ENCODE measurements at places on chromosomes 1 and 21. TPM values are rescaled to one million over a fixed set of nuclear protein-coding genes. Genes with fewer than 3 reads are reported as not detected.

- no peaks in the 10 kb centered on the region for H3K36me3 ChIP-seq
- no peak overlapping the region for H3K27ac ChIP-seq
- no peaks in the 10 kb centered on the region for H3K4me1 ChIP-seq
- H3K27me3 ChIP-seq = no peaks in the 10 kb centered on the region
- H3K4me3 ChIP-seq = no peak overlapping the region
These were observed 7.8 kb downstream of the HHIPL2 start for GRCh38 chr1:222539951-222540597.

DNA sequence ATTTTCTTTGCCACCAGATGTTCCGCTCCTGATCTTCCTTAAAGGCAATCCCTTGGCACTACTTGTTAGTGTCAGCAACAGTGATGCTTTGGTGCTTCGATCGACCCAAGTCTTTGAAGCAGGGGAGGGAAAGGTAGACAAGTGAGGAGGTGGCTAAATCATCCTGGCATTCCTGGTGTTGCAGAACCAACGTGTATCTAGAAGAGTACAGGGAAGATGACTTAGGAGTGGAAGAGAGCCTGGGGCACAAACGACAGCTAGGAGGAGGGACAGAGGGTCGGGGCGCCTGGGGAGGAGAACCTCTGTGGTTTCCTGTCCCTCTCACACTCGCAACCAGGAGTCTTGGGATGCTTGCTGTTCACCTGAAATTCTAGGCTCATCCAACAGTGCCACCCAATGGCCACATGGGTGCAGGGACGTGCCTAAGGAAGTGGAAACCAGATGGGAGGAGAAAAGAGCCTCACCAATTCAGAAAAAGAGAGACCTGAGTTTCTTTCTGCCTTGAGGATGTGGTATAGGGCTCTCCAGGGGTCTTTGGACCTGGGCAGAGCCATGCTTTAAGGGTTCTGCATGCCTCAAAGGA is 9.5 kb upstream of the KCNA2 start:
- H3K27ac ChIP-seq = no peak overlapping the region
- no peak for DNase-seq
- no peaks in the 10 kb centered on the region for H3K27me3 ChIP-seq
- H3K4me1 ChIP-seq = no peaks in the 10 kb centered on the region
- no peaks in the 10 kb centered on the region for H3K36me3 ChIP-seq

DNA sequence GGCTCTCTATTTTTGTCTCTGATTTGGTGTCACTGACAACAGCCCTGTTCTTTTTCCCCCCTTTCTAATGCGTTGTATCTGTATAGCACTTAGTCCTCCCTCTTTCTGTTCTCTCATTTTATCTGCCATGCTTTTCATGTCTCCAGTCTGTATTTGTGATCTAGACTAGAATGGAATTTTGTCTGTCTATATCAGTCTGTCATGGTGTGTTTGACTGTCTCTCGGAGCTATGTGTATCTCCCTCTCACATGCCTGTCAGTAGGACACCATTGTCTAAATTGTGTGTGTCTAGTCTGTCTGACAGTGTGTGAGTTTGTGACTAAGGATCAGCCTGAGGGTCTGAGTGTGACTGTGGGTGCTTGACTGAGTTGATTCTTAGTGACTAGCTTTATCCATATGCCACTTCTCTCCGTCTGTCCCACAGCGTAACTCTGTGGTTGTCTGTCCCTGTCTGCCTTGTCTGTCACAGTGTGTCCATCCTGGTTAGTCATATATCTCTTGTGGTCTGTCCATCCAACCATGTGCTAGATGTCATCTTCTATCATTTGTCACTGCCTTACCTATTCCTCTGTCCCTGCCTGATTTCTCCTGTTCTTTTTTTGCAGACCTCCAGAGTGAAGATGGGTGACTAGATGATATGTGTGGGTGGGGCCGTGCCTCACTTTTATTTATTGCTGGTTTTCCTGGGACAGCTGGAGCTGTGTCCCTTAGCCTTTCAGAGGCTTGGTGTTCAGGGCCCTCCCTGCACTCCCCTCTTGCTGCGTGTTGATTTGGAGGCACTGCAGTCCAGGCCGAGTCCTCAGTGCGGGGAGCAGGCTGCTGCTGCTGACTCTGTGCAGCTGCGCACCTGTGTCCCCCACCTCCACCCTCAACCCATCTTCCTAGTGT is 1.4 kb upstream of the B4GALT2 start:
- no peak for DNase-seq
- H3K27me3 ChIP-seq = no peaks in the 10 kb centered on the region
- no peak overlapping the region for H3K4me3 ChIP-seq
- peaks cover 16% of the 10 kb centered on the region for H3K36me3 ChIP-seq

DNA sequence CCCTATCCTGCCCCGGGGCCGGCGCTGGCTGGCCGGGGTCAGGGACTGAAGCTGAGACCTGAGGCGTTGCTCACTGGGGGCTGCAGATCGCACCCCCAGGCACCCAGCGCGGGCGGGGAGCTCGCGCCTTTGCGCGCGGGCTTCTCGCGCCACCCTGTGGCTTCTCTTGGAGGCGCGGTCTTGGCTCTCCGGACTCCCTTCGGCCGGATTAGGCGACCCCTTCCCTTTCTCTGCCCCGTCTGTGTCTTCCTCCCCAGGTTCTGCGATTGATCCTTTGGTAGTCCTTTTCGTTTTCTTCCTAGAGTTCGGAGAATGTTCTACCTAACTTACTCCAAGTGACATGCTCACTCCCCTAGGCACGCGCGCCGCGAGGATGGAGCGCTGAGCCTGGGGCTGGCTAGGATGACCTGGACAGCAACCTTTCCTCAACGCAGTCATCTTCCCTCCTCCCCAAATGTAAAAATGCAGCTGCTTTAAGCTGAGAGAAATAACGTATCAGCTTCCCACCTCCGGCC is 495 bp upstream of the NTRK1 start:
- no peaks in the 10 kb centered on the region for H3K27me3 ChIP-seq
- H3K36me3 ChIP-seq = no peaks in the 10 kb centered on the region

DNA sequence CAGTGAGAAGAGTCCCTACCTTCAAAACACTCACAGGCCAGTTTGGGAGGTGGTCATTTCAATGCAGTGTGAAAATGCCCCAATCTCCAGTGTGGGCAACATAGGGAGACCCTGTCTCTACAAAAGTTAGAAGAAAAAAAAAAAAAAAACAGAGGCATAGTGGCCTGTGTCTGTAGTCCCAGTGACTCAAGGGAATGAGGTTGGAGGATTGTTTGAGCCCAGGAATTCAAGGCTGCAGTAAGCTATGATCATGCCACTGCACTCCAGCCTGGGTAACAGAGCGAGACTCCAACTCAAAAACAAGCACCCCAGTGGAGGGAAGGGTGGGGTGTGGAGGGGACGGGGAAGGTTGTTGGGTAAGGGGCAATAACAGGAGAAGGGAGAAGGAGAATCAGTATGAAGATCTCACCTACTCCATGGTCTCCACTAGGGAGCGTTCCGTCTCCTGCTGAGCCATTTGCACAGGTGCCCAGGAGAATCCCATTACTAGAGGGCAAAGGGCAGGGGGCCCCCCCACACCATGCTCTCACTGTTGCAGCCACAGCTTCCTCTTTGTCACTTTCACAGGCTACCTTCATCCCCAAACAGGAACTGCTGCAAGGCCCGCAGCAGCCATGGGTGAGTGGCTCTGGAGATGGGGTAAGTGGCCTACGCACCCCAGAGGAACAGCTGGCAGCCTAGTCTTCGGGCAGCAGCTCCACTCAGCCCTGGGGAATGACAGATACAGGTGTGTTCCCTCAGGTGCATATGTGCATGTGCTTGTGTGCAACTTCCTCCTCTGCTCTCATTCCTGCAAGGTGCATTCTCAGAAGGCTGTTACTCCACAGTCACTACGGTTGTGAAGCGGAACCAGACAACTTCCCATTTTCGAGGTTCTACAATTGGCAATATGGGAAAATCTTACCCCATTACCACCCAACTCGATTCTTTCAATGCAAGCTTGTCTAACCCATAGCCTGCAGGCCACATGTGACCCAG is 87.9 kb upstream of the LYST start:
- H3K4me1 ChIP-seq = no peaks in the 10 kb centered on the region
- no peaks in the 10 kb centered on the region for H3K27me3 ChIP-seq
- no peak overlapping the region for H3K27ac ChIP-seq
- no peaks in the 10 kb centered on the region for H3K36me3 ChIP-seq

GRCh38 chr1:230496451-230496850 is 70.3 kb upstream of the PGBD5 start:
- DNase-seq = no peak
- no peaks in the 10 kb centered on the region for H3K36me3 ChIP-seq
- H3K4me3 ChIP-seq = no peak overlapping the region
- H3K4me1 ChIP-seq = peaks cover 12% of the 10 kb centered on the region
- H3K27me3 ChIP-seq = no peaks in the 10 kb centered on the region
- no peak overlapping the region for H3K27ac ChIP-seq

DNA sequence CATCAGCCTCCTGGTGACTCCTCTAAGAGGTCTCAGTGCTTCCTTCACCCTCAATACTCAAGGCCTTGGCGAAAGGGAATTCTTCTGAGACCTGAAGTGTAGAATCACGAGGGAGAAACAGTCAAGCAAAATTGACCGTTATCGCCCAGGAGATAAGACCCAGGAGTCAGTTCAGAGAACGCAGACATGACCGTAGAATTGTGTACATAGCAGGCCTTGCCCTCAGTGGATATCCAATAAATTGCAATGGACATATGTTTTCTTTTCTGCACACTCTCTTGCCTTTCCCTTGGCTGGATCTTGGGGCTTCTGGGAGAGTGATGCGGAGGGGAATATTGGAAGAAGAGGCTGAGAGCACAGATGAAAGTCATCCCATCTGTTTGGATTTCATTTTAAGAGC is 15.7 kb upstream of the ETS2 start:
- no peak overlapping the region for H3K27ac ChIP-seq
- H3K4me1 ChIP-seq = peaks cover 14% of the 10 kb centered on the region
- H3K4me3 ChIP-seq = no peak overlapping the region
- no peak for DNase-seq
- H3K27me3 ChIP-seq = no peaks in the 10 kb centered on the region
- H3K36me3 ChIP-seq = no peaks in the 10 kb centered on the region

DNA sequence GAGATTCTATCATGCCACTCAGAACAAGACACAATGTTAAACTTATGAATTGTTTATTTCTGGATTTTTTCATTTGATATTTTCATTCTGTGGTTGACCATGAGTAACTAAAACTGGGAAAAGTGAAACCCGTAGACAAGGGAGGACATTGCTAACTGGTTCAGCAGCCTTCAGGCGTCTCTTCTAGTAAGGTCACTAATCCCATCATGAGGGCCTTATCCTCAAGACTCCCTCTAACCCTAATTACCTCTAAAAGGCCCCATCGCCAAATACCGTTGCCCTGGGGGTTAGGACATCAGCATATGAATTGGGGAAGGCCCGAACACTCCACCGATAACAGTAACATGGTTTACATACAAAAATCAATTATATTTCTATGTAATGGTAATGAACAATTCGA is 247.6 kb downstream of the TM2D1 start:
- H3K27ac ChIP-seq = no peak overlapping the region
- no peaks in the 10 kb centered on the region for H3K27me3 ChIP-seq
- H3K4me1 ChIP-seq = peaks cover 8% of the 10 kb centered on the region
- DNase-seq = no peak

DNA sequence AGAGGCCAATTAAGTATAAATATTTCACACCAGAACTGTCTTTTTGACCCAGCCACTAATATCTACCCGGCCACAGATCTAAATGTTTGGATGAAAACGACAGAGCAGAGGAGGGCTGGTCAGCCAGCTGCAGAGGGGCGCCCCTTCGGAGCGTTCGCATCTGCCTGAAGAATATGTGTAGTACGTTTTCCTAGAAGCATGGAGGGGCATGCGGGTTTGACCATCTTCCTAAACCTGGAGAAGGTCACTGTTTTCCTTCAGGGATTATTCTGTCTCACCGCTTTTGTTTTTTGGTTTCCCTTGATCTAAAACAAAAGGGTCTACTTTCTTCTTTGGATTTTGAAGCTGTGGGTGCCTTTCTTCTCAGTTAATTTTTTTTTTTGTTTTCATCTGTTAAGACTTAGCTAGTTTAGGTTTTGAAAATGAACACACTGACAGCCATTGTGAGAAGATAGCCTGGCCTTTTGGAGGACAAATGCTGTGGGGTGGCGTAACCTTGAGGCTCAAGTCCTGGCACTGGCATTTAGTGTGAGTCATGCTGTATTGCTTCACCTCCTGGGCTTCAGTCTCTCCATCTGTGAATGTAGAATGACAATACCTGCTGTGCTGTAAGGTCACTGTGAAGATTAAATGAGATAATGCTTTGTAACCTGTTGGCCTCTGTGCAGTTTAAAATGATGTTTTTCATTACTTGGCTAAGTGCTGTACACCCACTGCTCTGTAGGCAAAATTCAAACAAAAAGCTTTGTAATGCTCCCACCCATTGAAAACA is 74.1 kb upstream of the IRF2BP2 start:
- H3K27me3 ChIP-seq = no peaks in the 10 kb centered on the region
- DNase-seq = peak; percentile 89
- H3K4me1 ChIP-seq = peaks cover 20% of the 10 kb centered on the region
- peak overlapping the region; percentile 26 for H3K27ac ChIP-seq
- H3K36me3 ChIP-seq = no peaks in the 10 kb centered on the region
- no peak overlapping the region for H3K4me3 ChIP-seq

GRCh38 chr1:17759114-17759513 is 4.0 kb downstream of the ACTL8 start:
- H3K4me1 ChIP-seq = no peaks in the 10 kb centered on the region
- no peak overlapping the region for H3K27ac ChIP-seq
- no peaks in the 10 kb centered on the region for H3K36me3 ChIP-seq
- DNase-seq = no peak
- H3K4me3 ChIP-seq = no peak overlapping the region
- no peaks in the 10 kb centered on the region for H3K27me3 ChIP-seq

GRCh38 chr1:61757950-61758349 is 15.7 kb downstream of the PATJ start:
- no peak overlapping the region for H3K27ac ChIP-seq
- no peak for DNase-seq
- no peaks in the 10 kb centered on the region for H3K27me3 ChIP-seq
- no peaks in the 10 kb centered on the region for H3K36me3 ChIP-seq
- peaks cover 7% of the 10 kb centered on the region for H3K4me1 ChIP-seq
- no peak overlapping the region for H3K4me3 ChIP-seq

- DNase-seq = no peak
- no peak overlapping the region for H3K4me3 ChIP-seq
- H3K4me1 ChIP-seq = no peaks in the 10 kb centered on the region
- H3K36me3 ChIP-seq = no peaks in the 10 kb centered on the region
- no peaks in the 10 kb centered on the region for H3K27me3 ChIP-seq
These were observed 127.0 kb upstream of the VAMP3 start for GRCh38 chr1:7644086-7644485.

Gene CFAP74
- total RNA-seq = not detected

Gene SELP
- 8.8 TPM for total RNA-seq

Gene NOTCH2NLA
- 59.4 TPM for total RNA-seq

Gene CSF3R
- 8.8 TPM for total RNA-seq
